Activated CD8-positive, alpha-beta memory T cell treated with anti-CD3 and anti-CD28 coated beads, Interleukin-2, amount 10 ng/mL, durations not matched to agents 7 days and 5 days (primary cell): ENCODE measurements at places on chromosomes 12 and 14.
A peak's percentile ranks its signal among the peaks of the same experiment; 100 is the strongest.

DNA sequence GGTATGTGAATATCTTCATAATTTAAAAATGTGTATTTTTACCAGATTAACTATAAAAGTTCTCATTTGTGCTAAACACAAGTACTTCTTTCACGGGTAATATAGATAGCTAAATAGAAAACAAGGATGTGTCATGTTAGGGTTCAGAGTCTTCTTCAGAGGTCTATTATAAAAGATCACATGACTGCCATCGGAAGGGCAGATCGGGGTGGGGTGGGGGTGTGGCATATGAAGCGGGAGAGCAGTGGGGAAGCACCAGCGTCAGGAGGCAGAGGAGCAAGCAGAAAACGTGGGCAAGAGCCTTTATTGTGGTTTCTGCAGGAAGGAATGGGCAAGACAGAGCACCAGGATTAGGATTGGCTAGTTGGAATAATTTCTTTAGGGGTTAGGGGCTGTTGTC, 63.7 kb upstream of the DNM1L start:
- no peak for DNase-seq

DNA sequence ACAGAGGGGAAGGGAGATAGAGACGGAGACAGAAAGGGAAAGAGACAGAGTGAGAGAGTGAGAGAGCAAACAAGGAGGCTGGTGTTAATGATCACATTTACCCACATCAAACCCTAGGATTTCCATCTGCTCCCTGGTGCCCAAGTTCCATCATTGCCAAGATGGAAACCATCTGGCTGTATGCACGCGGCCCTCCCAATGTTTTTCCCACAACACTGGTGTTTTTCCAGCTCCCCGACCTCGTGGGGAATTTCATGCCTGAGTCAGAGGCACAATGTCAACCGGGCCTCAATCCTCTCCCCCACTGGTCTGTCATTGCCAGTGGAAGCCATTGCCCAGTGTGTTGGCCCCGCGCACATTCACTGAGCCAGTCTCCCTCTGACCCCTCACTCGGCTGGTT, 19.9 kb upstream of the BDKRB2 start:
- DNase-seq: no peak

- no peak for DNase-seq
These were observed 1.7 kb downstream of the TPCN1 start for GRCh38 chr12:113222730-113223531.

- no peak for DNase-seq
These were observed 10.8 kb downstream of the ISCA2 start for GRCh38 chr14:74504412-74504811.

DNA sequence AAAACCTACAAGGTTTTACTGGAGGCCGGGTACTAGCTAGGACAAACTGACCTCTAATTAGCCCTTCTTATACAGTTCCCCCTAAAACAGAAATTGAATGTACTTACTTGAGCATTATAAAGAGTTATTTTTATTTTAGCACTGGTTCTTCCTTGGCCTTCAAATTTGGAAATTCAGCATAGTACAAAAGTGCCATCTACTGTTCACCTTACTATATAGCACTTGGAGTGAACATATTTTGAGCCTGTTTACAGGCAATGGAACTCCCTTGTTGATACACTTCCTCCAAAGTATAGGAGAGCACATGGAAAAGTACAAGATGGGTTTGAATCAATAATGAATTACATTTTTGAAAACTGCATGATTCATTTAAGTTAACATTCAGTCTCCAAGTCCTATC, 3.9 kb upstream of the POC1B start:
- no peak for DNase-seq

DNA sequence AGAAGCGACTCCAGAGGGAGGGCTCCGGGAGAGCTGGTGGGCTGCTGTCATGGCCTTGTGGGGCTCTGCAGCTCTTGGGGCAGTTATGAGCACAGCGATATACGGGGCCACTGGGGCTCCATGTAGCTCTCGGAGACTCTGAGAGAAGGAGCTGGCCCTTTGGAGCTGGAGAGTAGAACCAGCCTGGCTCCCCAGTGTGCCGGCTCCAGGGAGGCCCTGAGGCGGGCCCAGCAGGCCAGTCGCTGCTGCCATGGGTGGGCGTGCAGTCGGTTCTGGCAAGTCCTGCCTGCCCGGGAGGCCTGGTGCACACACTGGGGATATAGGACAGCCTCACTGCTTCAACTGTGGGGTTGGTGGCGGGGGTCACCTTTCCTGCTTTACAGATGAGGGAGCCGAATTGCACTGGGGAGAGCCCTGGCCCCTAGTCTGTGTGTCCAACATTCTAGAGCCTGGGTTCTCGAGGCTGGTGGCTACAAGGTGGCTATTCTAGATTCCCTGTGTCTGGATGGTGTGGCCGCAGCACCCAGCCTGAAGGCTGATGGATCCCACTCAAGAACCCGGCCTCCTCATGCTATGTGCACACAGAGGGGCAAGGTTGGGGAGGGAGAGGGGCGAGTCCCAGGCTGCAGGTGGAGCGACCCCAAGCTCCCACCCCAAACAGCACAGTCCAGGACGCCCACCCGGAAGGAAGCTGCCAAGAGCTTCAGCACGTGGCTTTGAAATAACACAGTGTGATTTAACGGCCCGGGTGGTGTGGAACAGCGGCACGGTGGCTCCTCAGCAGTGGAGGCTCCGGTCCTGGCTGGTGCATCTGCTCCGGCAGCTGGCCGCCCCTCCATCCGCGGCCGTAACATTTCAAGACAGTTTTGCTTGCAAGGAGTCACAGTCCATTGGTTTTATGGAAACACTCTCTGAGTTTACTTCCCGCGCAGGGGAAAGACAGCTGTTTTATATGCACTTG, 188.3 kb upstream of the C14orf180 start:
- DNase-seq: peak; percentile 38

- DNase-seq: peak; percentile 78
These were observed 72.8 kb downstream of the IRF2BPL start for GRCh38 chr14:76955575-76956315.

- DNase-seq: no peak
These were observed 1.1 kb upstream of the PPP1R13B start for GRCh38 chr14:103848175-103849077.

DNA sequence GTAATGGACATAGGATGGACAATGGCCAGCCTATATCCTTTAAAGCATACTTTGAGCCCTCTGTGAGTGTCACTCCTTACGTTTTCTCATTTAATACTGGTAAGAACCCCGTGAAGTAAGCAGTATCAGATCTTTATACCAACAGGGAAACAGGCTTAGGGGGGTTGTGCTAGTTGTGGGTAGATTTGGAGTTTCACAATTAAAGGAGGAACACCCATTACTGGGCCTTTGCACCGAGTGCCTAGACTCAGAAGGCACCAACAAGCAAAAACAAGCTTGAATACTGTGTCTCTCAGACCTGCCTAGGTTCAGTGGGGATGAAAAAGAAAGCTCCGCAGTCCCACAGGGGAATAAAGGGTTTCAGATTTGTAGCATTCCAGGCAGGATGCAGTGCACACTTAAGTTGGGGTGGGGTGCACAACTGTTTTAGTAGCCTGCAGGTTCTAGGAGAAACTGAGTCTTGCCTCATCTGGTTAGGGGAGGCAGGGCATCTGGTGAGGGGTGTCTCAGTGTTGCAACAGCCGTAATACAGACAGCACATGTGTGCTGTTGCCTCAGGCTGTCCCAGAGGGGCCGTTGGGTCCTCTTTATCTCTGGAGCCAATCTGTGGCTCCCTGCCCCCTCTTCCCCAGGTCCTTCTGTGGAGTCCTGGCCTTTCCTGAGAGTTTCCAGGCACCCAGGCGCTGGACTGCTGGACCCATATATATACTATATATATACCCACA, 51.2 kb downstream of the IRAK3 start:
- no peak for DNase-seq

GRCh38 chr14:90278199-90279175, 22.1 kb downstream of the PSMC1 start:
- no peak for DNase-seq

GRCh38 chr12:16299403-16299802, 21.9 kb upstream of the SLC15A5 start:
- DNase-seq: no peak

GRCh38 chr14:101135796-101136742, 232.5 kb upstream of the RTL1 start:
- no peak for DNase-seq

DNA sequence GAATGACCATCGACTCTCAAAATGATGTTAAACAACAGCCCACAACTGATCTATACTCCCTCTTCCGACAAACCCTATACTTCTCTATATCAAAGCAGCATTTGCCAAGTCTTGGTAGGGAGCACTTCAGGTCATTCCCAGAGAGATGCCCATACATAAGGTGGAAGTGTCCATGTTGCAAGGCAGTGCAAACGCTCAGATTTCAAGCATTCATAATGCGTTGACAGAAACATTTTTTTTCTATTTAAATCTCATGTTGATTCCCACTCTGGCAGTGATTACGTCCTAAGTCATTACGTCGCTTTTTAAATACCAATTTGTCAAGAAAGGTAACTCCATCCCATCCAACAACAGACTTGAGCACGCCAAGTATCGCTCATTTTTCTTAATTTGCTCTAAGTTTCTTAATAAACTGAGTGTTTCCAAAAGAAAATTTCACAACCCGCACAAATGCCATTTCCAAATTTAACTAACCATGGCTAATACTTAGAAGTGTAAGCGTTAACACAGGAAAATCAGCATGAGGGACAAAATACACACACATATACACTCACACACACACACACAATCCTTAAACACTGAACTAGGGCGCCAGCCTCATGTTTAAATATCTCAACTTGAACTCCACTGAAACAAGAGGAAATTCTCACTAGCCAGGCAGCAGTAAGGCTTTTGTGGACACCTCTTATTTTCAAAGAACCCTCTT, 1.1 kb downstream of the GXYLT1 start:
- DNase-seq: no peak

GRCh38 chr12:12975322-12976077, 23.5 kb upstream of the GPRC5D start:
- no peak for DNase-seq
